ENCODE measurements at places on chromosomes 4 and X.

DNA sequence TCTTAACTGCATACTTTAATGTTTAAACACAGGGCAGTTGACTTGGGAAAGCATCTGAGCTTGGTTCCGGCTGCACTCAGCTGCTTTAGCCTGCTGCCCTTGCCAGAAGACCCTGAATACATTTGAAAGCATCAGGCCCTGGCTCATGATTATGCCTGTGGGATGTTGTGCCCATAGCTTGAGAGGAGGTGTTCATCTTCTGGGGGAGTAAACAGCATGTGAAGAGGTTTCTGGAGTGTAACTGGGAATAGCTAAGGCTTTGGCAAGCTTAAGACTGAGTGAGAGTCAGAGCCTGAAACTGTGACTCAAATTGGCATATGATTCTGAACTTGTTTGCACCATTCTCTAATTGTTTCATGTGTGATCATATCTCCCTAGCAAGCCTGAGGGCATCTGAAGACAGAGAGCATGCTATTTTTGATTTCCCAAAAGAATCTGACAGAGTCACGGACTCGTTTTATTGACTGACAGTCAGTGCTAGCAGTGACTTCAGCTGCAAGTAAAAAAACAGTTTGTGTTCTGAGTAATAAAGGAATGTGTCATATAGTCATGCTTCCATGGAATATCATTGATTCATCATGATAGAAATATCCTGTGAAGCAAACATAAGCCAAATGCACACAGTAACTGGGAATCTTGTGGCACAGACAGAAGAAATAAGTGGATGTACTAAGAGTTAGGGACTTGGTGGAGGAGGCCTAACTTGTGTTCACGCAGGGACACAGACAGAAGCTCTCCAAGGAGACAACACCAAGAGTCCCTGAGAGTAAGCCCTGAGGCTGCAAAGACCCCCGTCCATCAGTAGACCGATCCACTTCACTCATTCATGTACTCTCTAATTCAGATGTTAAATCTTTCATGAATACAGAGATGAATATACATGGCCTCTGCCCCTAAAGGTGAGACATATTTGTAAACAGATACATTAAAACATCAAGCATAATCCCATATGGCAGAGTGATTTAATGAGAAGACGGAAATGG lies 100.7 kb downstream of the SYNPO2 start:
- DNase-seq = no peak

- no peak for DNase-seq
These were observed 188.0 kb downstream of the STIM2 start for GRCh38 chr4:27048429-27049238.

GRCh38 chr4:106898621-106899230 lies 137.4 kb downstream of the DKK2 start:
- no peak for DNase-seq

DNA sequence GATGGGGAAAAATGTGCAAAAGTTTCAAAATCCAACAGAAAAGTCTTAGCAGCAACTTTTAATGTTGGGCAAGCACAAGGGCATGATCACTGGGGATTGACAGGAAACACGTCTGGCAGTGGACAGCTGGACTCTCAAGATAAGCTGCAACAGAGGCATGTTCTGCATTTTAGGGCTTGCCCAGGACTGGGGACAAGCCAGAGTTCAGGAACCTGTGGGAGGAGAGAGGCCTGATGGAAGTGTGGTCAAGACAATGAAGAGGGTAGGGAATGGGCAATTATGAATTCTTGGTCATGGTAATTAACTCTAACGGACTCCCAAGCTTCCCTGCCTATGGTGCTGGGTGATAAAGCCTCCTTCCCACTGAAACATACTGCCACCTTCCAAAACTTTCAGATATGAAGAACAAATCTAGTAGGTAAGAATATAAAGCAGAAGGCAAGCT lies 48.4 kb downstream of the ANXA3 start:
- DNase-seq = no peak

GRCh38 chr4:184932343-184932742 lies 85.9 kb upstream of the HELT start:
- no peak for DNase-seq

DNA sequence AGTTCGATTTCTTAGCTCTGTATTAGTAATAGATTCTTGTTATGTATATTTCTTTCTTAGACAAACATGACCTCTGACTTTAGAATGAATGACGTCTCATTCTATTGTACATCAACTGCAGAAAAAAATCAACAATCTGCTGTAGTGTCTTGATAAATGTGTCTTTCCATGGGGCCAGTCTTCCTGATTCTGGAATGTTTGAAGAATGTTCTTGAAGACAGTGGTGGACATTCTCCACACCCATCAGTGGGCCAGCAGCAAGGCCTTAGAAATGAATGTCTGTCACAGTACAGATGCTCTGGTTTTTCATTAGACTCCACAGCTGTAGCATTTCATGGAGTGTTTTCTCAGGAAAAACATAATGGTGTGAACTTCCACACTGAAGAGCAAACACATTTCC lies 63.2 kb upstream of the FAM47B start:
- no peak for DNase-seq

GRCh38 chr4:30314001-30314400 lies 406.2 kb upstream of the PCDH7 start:
- no peak for DNase-seq

DNA sequence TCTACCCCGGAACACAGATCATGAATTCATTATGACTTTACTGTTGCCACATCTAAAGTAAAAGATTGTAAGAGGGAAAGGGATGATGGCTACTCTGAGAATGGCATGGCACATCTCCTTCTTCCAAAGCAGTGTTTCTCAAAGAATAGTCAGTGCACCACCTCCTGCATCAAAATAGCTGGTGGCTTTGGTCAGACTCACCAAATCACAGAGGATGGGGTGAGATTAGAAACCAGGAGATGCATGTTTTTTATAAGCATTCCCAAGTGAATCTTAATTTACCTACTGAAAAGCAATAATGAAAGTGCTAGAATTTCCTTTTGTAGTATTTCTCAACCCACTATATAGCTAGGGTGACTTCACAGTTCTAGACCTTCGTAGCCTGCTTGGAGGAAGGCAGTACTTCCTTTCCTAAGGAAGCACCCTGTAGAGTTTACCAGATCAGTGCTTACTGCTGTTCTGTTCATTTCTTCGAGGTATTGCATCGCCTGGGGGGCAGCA lies 340.8 kb upstream of the KLF3 start:
- no peak for DNase-seq

DNA sequence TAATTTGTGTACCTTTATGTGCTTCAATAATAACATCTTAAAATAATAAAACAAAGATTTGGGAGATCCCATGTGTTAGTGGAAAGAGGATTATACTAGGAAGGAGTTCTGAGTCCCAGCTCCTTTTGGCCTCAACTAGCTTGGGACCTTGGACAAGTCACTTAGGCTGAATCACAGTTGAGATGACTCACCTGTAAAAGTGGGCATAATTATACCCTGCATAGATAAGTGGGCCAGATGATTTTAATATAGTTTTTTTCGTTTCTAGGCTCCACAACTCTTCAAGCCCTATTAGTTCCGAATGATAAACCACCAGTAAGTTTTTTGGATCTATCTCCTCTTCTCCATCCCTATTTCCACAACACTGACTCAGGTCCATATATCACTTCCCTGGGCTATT lies 131.8 kb downstream of the ENOX2 start:
- DNase-seq = no peak

Data from stimulated activated CD4-positive, alpha-beta T cell treated with anti-CD3 and anti-CD28 coated beads, Interleukin-1b, Interleukin-23, amount 100 ng/mL, for 1 hour (primary cell).